ENCODE measurements at places on chromosomes 12 and 14. TPM values are rescaled to one million over a fixed set of nuclear protein-coding genes. Genes with fewer than 3 reads are reported as not detected.

The KRT73 gene
- total RNA-seq: not detected

The NRXN3 gene
- total RNA-seq: 8.8 TPM

The CELA1 gene
- total RNA-seq: not detected

The KRT5 gene
- total RNA-seq: 0.87 TPM

The FITM1 gene
- total RNA-seq: 0.75 TPM

The CLEC1B gene
- total RNA-seq: not detected

The RFLNA gene
- 1.2 TPM for total RNA-seq

The BICDL1 gene
- total RNA-seq: 1.3 TPM

The ULK1 gene
- total RNA-seq: 39.9 TPM

The WASHC4 gene
- 86.2 TPM for total RNA-seq

The CCDC38 gene
- total RNA-seq: not detected

The CDCA3 gene
- 2.1 TPM for total RNA-seq

DNA sequence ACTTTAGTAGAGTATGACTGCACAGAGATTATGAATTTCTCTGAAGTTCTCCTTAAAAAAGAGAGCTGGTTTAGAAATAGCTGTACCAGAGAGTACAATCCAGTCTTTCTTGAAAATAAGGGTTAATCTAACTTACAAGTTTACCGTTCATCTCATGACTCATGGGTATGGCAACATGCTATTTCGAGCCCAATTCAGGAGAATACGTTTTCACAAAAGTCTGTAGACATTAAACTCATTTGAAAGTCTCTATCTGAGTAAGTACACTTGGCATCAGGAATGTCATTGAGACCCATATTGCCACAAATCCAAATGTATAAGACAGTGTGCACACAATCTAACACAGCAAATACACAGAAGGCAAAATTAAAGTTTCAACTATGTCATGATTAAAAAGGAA is 160.5 kb downstream of the PIK3C2G start:
- DNase-seq: no peak

DNA sequence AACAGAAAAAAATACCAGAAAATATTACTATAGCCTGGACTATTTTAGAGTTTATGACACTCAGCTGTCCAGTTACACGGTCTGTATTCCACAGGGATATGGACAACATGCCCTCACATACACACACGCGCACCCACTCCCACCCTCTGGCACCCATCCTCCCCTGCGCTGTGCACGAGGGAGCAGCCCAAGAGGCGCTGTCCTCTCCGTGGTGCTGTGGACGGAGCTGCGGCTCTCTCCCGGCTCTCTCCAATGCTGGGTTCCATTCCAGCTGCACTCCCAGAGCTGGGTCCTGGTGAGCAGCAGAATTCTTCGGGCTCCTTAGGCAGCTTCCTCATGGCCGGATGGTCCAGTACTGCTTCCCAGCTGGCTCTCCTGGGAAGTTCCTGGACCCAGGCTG is 6.0 kb upstream of the NGB start:
- peak; percentile 42 for DNase-seq

- DNase-seq: peak; percentile 36
These were observed 95.2 kb upstream of the PPP2R5C start for GRCh38 chr14:101666264-101666663.

DNA sequence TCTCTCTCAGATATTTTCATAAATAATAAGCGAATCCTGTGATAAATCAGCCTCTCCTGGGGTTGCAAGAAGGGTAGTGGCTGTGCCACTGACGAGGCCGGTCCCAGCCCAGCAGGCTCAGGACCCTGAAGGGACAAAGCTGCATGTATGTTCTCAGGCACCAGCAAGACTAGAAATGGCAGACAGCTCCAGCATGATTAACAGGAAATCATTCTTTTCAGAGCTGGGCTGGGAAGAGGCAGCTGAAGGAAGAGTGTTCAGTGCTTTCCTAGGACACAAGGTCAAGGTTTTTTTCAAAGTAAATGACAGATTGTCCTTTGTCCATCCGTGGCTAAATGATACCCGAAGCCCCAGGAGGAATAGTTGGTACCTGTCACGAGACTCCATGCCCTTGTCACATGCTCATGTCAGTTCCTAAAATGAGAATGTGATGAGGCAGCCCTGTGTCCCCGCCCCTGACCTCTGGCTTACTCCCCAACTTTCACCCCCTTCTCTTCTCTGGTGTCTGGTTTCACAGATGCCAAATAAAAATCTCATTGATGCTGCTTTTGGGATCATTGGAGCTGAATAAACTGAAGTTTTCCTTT is 65.1 kb downstream of the PPP1R36 start:
- DNase-seq: no peak

GRCh38 chr14:28584951-28585350 is 181.6 kb upstream of the FOXG1 start:
- no peak for DNase-seq

DNA sequence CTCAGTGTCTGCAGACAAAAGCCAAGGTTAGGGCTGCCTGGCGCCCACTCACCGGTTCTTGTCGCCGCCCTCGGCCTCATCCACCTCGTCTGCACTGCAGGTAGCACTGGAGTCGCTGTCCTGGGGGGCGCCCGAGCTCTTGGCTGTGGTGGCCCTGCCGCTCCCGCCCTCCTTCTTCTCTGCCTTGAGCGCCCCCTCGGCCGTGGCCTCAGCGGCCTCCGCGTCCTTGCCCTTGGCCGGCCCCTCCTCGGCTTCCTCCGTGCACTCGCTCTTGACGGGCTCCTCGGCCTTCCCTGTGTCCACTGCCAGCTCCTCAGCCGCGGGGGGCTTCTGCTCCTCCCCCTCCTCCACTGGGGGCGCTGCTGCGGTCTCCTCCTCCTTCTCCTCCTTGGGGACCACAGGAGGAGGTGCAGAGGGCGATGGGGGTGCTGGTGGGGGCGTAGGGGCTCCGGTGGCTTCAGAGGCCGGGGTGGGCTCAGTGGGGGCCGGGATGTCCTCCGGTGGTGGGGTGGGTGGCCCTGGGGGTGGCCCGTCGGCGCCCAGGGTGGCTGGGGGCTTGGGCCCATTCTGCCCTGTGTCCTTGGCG is 77.2 kb downstream of the RFLNA start:
- no peak for DNase-seq

DNA sequence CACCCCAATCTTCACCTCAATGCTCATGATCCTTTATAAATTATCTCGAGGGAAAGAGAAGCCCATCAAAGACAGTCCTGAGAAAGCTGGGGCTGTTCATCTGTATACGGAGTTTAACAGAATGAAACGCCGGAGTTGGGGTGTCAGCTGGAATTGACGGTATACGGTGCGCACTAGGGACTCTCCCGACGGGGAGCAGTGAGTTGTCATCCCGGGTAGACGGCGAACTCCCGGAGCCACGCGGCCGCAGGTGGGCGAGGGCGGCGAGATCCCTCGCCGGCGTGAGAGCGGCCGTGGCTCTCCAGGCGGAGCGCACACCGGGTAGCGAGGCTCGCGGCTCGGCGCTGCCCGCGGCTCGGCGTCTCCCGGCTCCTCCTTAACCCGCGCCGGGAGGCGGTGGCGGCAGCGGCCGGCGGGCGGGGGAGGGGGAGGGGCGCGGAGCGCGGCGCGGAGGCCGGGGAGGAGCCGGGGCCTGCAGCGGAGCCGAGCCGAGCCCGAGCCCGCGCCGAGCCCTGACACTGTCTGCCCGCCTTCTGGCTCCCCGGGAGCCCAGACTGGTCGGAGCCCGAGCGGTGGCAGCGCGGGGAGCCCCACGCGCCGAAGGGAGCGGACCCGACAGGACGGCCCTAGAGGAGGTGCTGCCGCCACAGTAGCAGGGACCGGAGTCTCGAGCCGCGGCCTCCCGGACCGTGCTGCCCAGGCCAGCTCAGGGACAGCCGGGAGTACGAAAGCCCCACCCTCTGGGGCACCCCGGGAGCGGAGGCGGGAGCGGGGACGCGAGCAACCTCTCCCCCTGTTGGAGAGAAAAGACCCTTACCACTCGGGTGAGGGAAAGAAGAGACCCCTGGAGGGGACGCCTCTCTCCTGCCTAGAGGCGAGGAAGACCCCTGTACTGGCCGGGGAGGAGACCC is at the start of gene FOXJ2:
Gene FOXJ2 (plus strand): TSS at position 475 of the 911 bp plus-strand sequence. CDS start 7,117 bp downstream, outside the sequence.
- peak; percentile 87 for DNase-seq

DNA sequence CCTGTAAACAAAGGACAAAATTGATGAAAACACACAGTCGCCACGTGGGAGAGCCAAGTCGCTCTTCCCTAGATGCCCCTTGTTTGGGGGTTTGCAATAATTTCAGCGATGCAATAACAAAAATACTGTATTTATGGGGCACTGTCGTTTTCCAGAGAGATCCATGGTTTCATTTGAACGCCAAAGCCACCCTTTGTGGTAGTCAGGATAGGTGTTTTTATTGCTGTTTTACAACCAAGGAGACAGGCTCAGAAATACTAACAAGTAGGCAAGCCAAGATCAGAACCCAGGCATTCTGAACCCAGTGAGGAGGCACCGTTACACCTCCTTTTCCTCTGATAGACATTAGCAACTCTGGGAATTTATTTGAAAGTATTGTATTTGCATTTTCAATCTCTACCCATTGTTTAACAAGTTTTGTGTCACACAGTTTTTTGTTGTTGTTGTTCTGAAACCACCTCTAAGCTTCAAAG is 831 bp upstream of the BTBD7 start:
- no peak for DNase-seq

- no peak for DNase-seq
These were observed 37.0 kb upstream of the HECTD1 start for GRCh38 chr14:31244626-31245025.

- DNase-seq: peak; percentile 83
These were observed 2.2 kb downstream of the MMP17 start for GRCh38 chr12:131830335-131830913.

- no peak for DNase-seq
These were observed 474.1 kb downstream of the ETNK1 start for GRCh38 chr12:23099104-23099503.

DNA sequence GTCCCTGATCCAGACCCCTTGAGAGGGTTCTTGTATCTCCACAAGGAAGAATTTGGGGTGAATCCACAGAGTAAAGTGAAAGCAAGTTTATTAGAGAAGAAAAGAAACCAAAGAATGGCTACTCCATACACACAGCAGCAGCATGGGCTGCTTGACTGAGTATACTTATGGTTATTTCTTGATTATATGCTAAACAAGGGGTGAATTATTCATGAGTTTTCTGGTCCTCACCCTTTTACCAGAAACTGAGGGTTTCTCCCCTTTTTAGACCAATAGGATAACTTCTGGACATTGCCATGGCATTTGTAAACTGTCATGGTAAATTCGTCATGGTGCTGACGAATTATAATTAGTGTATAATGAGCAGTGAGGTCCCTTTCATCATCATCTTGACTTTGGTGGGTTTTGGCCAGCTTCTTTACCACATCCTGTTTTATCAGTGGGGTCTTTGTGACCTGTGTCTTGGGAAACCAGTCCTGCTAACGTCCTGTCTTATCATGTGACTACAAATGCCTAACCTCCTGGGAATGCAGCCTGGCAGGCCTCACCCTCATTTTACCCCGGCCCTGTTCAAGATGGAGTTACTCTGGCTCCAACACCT is 121.9 kb downstream of the SPTSSA start:
- no peak for DNase-seq

DNA sequence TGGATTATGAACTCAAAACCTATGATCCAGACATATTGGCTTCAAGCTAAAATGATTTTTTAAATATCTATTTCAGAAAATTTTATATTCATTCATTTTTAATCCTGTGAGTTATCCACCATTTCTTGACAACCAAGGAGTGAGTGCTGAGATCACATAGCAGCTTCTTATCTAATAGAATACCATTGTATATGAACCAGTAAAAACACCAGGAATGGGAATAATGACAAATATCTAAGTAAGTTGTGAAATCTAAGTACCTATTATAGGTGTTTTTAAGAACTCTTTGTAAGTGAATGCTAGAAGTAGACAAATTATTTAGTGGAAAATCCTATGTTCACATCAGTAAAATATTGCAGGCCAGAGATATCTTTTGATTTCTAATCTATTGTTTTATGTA is 8.2 kb downstream of the LUM start:
- DNase-seq: no peak

DNA sequence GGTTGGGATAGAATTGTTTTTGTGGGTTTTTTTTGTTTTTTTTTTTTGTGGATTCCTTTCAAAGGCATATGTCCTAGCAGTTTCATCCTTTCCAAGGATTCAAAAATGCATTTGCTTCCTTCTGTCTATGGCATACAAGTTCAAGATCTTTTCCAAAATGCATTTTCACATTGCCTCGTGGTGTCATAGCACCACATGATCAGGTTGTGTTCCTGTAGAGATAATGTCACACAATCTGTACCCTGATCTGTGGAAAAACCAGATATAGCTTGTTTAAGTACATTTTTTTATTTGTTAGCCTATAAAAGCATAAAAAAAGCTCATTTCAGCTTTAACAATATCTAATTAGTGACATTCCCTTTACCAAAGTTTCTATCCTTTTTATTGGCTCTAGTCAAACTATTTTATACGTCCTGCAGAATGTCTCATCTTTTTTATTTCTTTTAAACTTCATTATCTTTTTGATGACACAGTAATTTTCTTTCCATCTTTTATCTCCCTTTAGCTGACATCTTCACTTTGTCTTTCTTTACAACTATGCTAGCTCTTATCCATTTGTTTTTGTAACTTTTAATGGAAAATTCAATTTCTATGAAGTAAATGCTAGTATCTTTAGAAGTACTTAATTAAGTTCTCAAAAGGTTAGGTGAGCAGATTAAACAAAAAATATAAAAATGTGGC is 106.0 kb upstream of the NOVA1 start:
- DNase-seq: no peak

- DNase-seq: no peak
These were observed 878.9 kb upstream of the SEL1L start for GRCh38 chr14:82412545-82412944.

- peak; percentile 58 for DNase-seq
These were observed 122.5 kb downstream of the PHLDA1 start for GRCh38 chr12:75908961-75909605.

GRCh38 chr12:103279444-103279843 is 216.3 kb downstream of the C12orf42 start:
- DNase-seq: no peak

- DNase-seq: peak; percentile 83
These were observed 1.8 kb upstream of the COX14 start for GRCh38 chr12:50110127-50110761.

DNA sequence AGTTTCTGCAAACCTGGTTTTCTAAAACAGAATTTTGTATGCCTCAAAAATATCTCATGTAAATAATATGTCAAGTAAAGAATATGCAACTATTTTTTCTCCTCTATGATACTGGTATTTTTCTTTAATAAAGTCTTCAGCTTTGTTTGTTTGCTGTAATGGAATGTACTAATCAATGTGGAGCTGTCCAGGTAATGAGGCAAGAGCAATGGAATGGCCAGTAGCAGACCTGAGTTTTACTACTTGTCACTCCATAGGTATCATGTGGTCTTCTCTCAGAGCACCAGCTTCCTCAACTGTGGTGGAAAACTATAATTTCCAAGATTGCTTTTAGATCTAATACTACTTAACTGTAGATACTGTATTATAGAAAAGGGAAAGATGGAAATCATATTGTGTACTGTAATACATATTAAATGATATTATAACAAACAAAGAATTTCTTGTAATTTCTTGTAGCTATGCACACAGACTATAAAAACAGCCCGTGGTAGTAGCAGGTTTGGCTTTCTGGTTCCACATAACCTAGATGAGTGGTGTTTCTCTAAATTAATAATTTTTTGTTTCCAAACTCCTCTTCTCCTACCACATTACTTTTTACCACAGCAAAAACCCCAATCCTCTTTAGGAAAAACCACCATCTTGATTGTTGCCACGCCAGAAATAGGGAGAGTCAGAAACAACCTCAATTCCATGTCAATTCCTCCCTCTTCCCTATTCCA is 70.6 kb downstream of the KIF21A start:
- no peak for DNase-seq
